AG04449 (cell line): ENCODE measurements at places on chromosomes 11 and 22.

DNA sequence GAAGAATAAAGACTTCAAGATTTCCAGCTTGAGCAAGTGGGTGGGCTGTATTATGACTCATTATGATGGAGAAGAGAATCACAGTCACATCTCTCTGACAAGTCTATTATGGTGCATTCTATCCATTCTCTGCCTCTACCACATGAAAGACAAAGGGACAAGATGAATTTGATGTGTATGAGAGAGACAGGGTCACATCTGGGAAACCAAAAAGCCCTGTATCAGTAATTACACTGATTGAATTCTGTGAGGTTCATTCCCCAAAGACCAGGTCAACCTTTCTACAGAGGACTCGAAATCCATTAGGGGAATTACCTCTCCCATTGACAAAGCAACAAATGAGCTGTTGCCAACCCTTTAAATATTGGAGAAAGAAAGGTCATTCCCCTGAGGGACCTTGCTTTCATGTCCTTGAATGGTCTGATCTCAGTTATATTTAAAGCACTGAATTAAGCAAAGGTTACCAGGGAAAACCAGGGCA, 109.6 kb downstream of the USP35 start:
- DNase-seq: no peak

DNA sequence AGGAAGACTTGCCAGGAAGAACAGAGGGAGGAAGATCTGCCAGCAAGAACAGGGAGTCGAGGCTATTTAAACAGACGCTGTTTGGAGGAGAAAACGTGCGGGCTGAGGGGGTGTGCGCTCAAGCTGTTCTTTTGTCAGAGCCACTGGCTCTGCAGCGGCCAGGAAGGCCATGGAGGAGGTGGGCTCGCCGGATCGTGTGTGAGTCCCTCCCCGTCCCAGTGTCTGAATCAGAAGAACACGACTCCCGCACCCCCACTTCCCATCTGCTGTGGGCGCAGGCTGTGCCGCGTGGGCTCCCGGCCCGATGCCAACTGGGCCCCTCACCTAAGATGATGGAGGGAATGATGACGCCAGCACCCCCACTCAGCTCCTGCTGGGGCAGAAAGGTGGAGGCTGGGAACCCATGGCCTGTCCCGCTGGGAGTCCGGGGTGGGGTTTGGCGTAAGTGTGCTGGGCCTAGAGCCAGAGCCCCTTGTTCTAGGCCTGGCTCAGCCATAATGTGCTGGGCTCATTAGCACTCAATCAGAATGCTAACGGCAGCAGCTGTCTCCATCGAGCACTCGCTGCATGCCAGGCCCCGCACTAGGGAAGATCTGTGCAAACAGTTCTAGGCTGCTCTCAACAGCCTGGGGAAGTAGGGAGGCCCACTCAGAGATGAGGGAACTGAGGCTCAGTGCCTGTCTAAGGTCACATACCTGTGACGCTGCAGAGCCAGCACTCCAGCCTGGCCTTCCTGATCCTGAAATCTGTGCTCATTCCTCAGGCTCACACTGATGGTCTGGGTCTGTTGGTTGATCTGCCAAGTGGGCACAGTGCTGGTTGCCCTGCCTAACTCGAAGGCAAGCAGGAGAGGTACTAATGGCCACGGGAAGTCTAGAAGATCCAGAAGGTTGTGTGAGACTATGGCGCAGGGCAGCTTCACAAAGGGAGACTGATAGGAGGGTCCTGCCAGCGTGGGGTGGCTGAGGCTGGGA, 11.5 kb downstream of the NPTXR start:
- DNase-seq: no peak

DNA sequence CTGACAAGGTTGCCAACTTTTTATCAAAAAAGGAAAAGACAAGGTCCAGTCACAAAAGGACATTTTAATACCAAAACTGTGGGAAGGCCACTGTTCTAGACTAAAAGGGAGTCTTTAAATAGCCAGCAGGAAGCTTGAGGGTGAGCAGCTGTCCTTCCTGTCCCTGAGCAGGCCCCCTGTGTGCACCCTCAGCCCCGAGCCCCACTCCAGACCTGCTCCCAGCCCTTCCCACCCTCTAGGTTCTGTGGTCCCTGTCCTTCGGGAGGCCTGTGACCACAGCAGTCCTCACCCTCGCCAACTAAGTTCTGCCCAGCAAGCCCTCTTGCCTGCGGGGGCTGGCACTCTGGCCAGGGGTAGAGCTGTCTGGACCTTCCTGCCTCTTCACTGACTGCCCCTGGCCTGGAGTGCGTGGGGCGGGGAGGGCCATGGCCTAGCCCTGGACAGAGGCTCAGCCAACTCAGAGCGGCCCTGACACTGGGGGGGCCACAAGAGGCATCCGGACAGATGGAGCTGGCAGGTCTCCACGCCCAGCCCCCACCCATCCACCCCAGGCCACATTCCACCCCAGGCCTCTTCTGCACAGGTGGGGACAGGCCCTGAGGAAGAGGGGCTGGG, 1.6 kb upstream of the PLXNB2 start:
- DNase-seq: no peak

DNA sequence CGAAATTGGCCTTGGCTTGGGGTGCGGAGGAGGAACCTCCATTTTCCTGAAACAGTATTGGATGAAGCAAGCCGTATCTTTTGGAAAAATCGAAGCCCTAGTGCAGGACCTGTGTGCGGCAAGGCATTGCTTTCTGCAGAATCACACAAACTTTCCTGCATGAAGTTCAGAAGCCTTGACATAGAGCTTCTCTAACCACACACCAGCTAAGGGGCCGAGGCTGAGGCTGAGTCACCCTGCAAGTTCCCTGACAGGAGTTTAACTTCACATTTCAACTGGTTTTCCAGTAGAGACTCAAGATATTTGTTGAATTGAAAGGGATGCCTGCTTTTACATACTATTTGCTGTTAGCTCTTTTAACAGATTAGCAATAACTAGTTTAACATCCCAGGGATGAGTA, 67.8 kb downstream of the TCF20 start:
- DNase-seq: peak; percentile 5

- no peak for DNase-seq
Measured at GRCh38 chr11:73295241-73295995, 12.7 kb upstream of the ARHGEF17 start.

DNA sequence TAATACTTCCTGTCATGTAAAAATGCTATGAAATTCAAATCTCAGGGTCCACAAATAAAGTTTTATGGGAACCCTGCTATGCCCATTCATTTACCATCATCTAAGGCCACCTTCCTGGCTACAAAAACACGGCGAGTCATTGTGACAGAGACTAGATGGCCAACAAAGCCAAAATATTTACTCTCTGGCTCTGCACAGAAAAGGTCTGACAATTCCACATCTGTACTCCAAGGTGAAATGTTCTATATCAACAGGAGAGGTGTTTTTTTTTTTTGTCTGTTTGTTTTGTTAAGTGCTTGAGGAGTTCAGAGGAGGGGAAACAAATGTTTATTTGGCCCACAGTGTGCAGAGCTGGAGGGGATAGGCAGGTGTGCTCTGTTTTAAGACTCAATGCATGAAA, 18.6 kb upstream of the TMA7B start:
- no peak for DNase-seq

DNA sequence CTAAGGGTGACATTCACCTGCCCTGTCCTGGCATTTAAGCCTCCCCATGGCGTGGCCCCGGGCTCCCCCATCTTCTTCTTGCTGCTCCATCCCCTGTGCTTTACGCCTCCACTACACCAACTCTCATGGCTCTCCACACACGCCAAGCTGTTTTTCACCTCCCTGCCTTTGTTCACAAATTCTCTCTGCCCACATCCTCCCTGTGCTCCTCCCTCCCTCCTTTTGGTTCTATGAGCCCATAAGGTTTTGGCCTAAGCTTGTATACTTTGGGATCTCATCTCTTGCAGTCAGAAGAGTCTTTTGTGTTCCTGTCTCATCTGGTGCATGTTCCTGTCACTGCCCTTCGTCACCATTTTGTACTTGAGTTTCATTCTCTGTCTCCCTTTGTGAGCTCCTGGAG, 4.6 kb upstream of the DNAL4 start:
- no peak for DNase-seq

- no peak for DNase-seq
Measured at GRCh38 chr22:48100685-48101417, 1338.4 kb downstream of the TBC1D22A start.

- no peak for DNase-seq
Measured at GRCh38 chr11:12238420-12238819, 128.0 kb downstream of the MICAL2 start.

DNA sequence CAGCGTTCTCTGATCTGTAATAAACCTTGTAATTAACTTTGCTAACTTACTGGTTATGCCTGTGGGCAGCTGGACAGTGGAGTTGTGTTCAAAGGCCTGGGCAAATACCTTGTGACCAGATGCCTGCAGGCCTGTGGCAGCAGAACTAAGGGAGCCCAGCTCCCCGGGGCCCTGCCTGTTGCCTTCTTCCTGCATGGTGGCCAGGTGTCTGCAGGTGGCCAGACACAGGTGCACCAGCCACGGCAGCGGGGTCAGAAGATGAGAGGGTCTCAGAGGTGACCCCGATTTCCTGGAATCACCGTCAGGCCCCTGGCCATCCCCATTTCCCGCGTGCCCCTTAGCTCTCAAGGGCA, 127.2 kb downstream of the OSBP2 start:
- no peak for DNase-seq

DNA sequence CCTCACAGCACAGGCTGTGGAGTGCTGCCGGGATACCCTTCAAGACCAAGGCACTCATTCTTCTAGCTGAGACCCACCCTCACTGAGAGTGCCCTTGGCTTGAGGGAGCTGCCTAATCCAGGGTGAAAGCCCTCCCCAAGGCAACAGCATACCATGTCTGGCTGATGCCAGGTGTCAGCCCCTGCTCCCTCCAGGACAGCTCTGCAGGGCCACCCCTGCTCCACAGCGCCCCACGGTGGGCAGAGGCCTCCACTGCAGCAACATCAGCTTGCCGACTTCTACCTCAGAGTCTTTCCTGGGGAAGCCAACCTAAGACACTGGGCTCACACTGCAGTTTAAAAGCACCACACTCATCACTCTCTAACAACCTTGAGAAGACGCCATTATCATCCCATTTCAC, 29.0 kb downstream of the TTLL1 start:
- DNase-seq: no peak

DNA sequence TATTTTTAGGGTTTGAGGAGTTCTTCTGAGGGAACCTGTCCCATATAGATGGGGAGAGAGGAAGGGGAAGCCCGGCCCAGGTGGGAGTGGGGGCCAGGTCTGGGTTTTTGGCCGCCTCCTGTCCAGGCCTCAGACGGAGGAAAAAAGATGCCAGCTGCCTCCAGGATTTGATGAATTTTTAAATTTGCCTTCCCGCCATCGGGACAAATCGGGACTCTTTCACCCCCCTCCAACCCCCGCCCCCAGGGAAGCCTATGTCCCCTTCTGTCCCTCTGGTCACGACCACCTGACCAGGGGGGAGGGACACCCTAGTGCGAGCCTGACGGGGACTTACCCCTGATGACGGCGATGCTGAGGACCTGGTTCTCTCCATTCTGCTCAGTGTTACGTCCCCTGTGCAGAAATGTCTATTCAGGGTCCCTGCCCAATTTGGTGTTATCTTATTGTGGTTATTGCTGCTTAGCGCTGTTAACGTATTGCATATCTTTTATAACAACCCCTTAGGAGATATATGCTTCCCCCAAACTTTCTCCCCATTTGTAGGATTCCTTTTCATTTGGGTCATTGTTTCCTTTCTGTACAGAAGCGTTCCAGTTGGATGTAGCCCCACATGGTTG, 115.9 kb upstream of the GRK3 start:
- DNase-seq: no peak

DNA sequence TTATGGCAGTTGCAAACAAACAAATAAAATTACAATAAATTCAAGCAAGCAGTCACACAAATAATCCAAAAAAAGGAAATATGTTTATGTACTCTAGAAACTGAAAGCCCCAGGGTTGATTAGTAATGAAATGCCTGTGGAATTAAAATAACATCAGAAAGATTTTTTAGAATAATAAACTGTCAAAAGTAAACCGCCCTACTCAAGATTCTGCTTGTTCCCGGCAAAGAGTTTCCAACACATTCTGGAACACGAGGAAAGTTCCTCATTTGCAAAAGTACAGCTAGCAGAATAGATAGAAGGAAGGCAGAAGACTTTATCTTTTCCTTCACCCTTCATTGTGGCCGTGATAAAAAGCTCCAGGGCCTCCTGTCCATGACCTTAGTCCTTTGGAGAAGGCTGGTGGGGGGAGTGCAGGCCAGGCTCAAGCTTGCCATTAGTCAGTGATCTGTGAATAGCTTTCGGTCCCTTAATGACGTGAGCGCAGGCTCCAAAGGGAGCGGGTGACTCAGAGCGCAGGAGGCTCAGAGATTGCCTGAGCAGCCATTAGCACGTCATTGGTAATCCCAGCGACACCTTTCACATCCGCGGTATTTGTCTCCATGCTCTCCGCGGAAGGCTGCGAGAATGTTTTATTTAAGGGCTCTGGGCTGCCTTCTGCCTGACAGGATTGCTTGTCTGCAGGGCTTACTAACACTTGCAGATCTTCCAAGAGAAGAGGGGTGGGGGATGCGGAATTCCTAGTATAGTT, 458.3 kb downstream of the METTL15 start:
- DNase-seq: peak; percentile 92

DNA sequence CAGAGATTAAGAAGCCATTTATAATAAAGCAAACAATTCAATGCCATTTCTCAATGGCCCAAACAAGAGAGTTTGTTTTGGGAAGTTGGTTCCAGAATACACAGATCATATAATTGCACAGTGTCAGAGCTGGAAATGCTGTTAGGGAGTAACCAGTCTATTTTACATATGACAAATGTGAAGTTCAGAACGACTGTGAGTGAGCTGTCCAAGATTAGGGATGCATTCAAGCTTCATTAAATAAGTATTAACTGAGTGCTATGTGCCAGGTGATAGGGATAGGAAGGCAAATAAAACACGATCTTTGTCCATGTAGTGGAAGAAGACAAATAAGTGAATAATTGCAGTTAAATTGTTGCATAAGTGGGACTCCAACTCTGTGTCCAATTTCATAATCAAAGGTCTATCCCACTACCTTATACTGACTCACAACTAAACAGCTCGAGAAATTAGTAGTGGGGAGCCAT, 33.1 kb upstream of the PICALM start:
- DNase-seq: no peak

DNA sequence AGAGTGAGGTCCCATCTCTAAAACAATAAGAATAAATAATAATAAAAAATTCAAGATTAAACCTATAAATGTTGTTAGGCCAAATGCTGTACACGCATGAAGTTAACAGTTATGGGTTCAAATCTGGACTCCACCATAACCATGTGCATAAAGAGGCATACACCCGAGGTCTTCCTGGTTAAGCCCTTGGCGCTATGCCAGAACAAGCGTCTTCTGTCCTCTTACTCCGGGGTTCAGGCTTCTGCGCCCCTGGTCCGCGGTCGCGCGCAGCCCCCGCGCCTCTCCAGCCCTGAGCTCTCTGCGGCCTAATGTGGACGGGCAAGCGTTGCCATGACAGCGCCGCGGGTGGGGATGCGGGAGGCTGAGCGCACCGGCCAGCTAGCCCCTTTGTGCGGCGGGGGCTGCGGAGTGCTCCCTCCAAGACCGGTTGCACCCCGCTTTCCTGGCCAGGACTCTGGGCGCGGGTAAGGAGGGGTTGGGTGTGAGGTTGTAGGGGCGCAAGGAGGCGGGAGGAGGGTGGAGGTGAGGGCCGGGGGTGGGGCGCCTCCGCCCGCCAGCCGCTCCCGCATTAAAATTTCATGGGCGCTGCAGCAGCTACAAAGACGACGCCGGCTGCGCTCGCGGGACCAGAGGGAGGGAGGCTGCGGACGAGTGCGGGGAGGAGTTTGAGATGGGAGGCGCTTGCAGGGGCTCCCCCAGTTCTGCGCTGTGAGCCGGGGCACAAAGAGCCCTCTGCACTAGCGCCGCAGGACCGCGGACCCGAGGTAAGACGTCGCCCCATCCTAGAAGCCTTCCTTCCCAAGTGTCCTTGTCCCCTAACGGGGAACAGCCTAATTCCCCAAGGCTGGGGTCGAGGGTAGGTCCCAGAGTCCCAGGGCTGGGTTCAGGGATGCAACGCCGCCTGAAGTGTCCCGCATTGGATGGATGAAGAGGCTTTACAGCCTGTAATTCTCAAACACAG, at the start of gene MIAT:
MIAT (plus strand) TSS at position 698 of the 961 bp plus-strand sequence.
- DNase-seq: no peak
